ENCODE measurements at places on chromosomes 2 and 18.

DNA sequence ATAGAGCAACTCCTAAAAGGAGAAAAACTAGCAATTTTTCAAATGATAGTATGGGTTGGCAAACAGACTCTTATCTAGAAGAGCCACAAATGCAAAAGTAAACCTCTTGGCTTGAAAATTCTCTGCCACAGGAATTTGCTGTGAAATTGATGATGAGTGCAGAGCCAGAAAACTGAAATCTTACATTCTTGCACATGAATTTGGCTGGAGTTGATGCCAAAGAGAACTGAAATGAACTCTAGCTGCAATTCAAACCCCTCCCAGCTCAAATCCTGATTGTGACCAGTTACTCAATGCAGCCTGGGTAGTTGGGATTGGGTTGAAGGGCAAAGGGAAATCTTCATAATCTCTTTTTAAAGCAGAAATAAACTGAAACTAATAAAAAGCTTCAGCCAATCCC lies 266.6 kb downstream of the PDE11A start:
- no peak for DNase-seq

DNA sequence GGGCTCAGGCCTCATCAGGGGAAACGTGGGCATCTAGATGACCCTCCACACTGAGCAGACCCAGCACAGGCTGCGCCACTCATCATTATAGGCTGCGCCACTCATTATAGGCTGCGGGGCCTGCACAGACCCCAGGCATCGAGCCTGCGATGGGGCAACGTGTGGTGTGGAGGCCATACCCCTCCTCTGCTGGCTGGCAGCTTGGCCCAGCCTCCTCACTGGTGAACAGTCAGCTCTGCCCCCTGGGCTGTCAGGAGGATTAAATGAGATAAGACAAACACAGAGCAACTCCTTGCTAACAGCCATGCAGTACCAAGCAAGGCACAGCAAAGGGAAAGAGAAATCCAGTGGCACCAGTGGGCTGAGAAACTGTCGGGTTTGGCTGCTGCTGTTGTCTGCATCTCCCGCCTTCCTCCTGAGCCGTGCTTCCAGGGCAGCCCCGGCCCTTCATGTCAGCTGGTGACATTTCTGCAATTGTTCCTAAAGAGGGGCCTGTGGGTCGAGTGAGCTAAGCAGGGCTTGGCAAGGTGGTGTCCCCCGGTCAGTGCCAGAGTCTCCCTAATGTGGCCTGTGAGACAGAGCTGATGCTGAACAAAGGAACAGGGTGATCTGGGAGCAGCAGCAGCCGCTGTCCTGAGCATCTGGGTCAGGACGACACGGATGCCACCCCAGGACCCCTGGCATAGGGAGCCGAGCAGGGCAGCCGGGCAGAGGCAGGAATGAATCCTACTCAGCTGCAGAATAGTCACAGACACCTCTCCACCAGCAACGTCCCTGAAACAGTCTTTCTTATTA lies 48.7 kb downstream of the RRM2 start:
- no peak for DNase-seq

DNA sequence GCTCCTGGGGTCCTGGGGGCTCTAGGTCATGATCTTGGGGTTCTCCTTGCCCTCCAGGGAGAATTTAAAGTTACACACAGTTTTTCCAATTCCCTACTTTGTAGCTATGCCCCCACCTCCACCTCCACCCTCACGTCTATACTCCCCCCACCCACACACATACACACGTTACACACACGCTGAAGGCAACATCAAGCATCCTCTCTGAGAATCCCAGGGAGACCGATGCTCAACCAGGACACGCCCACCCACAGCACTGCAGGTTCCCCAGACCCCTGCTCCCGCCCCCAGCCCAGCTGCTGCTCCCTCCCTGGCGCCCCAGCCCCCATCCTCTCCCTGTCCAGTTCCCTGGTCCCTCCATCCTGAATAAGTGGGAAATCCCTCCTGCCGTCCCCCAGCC lies 6.4 kb upstream of the TNS1 start:
- no peak for DNase-seq

GRCh38 chr2:168156661-168157060 lies 90.7 kb downstream of the STK39 start:
- no peak for DNase-seq

GRCh38 chr18:58118536-58118935 lies 74.5 kb downstream of the NEDD4L start:
- DNase-seq, result no peak

GRCh38 chr2:14866736-14867352 lies 234.3 kb downstream of the LRATD1 start:
- no peak for DNase-seq

- no peak for DNase-seq
Observed at GRCh38 chr18:28045176-28045810, 131.6 kb downstream of the CDH2 start.

GRCh38 chr2:142849820-142850219 lies 27.6 kb upstream of the KYNU start:
- no peak for DNase-seq

GRCh38 chr18:11419338-11419737 lies 190.1 kb upstream of the SLC35G4 start:
- DNase-seq, result no peak

DNA sequence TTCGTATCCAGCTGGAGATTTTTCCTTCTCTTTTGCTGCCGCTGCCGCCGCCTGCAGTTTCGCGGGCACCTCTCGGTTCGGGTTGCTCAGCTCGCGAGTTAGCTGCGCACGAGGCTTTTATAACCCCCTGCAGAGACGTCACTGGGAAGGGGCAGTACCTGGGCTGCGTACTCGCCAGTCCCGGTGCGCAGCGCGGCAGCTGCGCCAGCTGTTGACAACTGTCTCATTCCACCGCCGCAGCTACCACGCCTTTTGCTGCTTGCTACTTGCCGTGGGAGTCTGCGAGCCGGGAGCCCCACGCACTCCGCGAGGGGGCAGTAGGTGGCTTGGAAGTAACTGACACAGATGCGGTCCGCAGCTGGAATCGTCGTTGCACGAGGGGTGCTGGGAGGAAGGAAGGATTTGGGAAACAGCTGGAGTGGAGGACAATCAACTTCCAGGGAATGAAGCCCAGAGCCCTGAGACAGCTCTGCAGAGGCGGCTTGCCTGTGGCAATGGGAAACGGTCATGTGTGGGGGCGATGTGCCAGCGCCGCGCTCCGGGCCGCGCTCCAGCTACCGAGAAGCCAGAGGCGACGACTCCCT lies at the start of gene TACR1:
Gene TACR1 (minus strand): TSS at position 93 of the 584 bp plus-strand sequence. CDS start 586 bp downstream, outside the sequence.
- DNase-seq, result peak; percentile 42

GRCh38 chr2:81648370-81648769 lies 1343.8 kb upstream of the LRRTM1 start:
- no peak for DNase-seq

- no peak for DNase-seq
Observed at GRCh38 chr2:149329489-149330126, 779 bp upstream of the LYPD6 start.

DNA sequence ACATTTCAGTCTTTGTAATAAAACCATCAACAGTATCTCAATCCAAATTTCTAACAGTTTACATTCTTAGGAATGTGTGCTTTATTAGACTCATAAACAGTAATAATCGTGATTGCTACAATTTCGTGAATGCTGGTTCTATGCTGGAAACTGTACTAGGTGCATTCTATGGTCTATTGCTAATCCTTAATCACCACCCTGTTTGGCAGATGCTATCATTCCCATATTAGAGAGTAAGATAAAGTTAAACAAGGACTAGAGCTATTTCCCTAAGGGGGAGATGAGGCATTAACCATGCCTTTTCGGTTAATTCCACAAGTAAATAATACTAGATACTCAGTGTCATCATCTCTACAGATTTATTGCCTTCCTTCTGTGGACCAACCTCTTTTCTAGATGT lies 244.0 kb downstream of the PAX3 start:
- no peak for DNase-seq

DNA sequence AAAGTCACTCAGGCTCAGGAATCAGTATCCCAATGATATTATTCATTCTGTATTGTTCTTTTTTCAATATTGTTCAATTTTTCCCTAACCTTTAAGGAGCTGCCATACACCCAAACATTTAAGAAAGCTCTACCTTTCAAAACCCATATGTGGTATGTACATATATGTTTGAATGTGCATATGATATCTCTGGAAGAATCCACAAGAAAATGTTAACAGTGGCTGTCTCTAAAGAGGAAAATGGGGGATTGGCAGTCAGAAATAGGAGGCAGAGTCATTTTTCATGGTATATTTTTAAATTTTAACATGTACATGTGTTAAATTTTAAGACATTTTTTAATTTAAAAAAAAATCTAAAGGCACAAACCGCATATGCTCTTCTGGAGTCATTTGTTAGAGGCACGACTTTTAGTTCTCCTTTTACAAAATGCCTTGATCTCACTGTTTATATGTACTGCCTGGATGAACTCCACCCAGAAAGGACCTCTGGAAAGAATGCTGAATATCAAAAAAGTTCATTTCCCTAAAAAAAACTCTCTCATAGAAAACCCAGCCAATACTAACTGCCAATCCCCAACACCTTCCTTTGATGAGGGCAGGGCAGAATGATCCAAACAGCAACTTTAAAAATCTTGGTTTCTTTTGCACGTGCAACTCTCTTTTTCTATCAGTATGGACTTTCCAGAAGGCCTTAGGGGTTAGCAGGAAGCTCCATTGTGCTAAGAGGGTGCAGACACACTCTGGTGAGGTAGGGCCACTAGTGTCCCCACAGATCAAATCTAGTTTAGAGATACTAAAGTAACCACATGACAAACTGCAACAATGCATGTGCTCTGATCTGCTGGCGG lies 23.6 kb downstream of the KCTD1 start:
- DNase-seq, result no peak

DNA sequence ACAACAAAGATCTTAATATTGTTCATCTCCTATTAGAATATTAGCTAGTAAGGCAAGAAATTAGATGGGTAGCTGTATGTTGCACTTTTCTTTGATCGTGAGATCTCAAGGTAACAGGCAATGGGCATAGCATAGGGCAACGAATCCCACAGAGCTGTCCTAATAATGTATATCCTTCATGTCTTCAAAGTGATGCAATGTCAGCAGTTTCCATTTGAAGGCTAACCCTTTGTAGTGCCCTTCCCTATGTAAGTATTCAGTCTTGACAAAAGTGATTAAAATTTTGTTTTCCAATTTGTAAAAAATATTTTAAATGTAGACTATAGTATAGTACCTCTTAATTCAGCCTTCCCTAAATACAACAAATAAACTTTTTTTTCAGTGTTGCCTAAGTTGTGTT lies 112.5 kb downstream of the PKP4 start:
- DNase-seq, result no peak

- no peak for DNase-seq
Observed at GRCh38 chr2:75527676-75528075, 33.1 kb downstream of the EVA1A start.

GRCh38 chr18:12820506-12820905 lies 63.5 kb downstream of the PTPN2 start:
- DNase-seq, result no peak

DNA sequence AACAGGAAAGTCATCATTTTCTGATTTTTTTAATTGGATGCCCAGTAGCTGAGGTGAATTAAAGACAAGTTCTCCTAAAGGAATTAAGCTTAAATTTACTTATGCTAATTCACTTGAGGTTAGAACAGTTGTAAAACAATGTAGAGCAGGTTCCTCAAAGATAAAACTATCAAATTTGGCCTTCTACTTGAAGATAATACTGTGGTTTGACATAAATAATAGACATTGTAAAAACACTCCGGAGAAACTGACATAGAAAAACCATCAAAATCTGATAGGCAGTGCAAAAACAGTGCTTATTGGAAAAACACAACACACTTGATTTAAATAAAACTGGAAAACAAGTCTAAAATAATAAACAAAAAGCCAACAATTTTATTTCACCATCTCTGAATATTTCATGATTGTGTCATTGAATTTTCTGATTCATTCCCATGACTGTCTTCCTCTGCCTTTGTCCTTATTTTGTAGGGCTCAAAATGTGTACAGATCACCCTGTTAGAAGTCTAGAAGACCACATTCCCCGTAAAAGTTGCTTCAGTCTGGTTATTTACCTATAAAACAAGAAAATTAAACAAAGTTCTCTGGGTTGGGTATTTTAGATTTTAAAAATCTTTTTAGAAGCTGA lies 28.3 kb upstream of the SLC40A1 start:
- DNase-seq, result no peak

GRCh38 chr2:193580176-193580950 lies 1385.6 kb upstream of the TMEFF2 start:
- DNase-seq, result no peak

DNA sequence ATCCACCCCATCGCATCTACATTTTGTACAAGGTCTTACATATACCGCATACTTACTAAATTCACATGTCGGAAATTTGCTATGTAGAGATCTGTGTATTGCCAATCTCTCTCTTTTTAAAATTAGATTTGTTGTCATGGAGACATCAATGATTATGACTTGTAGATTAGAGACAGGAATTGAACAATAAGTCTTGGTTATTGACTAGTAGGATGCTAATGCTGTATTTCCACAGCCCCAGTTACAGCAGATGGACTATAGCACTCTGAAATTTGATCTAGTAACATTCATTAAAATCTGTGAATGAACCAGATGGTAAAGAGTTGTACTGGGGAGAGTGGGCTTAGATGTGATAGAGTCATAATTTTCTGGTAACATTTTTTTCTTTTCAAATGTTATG lies 805.7 kb downstream of the SLC4A3 start:
- no peak for DNase-seq

GRCh38 chr18:72542342-72542741 lies 1.8 kb downstream of the CBLN2 start:
- DNase-seq, result no peak

- no peak for DNase-seq
Observed at GRCh38 chr2:208256192-208256782, 1.4 kb upstream of the IDH1 start.

DNA sequence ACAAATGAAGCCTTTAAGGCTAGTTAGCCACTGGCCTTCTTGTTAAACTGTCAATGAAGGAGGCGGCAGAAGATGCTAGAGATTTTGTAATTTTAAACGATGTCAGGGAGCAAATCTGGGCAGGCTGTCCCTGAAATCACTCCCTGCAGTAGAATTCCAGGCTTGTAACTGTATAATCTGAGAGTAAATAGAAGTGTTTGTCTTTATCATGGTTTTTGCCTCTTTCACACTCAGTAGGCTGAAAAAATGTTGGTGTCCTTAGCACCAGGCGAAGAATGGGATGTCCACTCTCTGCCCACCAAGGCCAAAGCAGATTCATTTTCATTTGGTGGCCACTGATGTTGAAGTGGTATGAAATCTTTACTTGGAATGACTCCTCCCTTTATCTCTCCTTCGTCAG lies 136.9 kb upstream of the THSD7B start:
- DNase-seq, result no peak

DNA sequence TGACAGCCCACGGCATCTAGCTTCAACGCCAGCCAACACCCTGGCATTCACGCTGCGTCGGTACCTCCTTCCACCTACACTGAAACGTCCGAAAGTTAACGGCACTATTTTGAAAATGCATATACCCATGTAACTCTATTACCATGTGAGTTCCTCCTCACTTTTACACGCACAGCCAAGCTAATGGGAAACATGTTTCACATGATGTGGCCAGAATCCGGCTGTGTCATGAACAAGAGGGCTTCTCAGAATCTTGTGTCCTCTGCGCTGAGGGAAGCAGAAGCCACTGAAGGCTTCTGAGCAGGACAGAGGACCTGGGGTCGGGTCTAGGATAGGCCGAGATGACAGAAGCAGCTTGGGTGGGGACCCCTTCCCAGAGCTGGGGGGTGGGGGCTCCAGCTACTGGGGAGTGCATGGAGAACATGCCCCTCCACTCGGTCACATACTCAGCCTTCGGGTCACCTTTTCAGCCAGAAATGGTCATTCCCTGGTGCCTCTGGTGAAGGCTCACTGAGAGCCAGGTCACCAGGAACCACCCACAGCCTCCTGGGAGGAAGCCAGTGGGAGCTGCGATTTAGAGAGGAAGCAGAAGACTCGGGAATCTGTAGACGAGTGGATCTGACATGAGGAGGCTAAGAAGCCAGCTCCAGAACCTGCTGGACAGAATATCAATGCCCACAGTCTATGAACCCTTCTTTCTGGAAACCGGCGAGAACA lies 41.5 kb downstream of the HDAC4 start:
- DNase-seq, result no peak

All from stimulated activated CD4-positive, alpha-beta T cell treated with anti-CD3 and anti-CD28 coated beads, Interleukin-12 subunit alpha, Interleukin-12 subunit beta, amount 100 ng/mL, for 4 hours (primary cell).